ENCODE measurements at places on chromosomes 3 and 15.

- no peak for DNase-seq
Observed at GRCh38 chr15:86623236-86623635, 543.6 kb downstream of the AGBL1 start.

DNA sequence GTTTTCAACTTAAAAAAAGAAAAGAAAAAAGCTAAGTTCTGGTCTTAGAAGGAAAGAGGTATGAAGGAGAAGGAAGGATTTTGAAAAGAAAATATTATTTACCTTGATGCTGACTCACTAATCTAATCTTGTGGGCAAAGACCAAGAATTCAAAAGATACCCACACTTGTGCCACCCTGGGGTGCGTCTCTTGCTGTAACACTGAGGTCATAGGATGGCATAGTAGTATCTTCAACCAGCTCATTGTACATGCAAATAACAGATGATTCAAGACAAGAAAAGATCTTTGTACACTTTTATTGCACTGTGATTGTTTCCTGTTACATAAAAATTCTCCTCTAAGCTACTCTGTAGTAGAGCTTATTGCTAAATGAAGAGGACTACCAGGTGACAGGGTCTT lies 17.3 kb downstream of the PLS1 start:
- DNase-seq, result no peak

- DNase-seq, result peak; percentile 15
Observed at GRCh38 chr3:186930641-186931531, 560 bp downstream of the ST6GAL1 start.

DNA sequence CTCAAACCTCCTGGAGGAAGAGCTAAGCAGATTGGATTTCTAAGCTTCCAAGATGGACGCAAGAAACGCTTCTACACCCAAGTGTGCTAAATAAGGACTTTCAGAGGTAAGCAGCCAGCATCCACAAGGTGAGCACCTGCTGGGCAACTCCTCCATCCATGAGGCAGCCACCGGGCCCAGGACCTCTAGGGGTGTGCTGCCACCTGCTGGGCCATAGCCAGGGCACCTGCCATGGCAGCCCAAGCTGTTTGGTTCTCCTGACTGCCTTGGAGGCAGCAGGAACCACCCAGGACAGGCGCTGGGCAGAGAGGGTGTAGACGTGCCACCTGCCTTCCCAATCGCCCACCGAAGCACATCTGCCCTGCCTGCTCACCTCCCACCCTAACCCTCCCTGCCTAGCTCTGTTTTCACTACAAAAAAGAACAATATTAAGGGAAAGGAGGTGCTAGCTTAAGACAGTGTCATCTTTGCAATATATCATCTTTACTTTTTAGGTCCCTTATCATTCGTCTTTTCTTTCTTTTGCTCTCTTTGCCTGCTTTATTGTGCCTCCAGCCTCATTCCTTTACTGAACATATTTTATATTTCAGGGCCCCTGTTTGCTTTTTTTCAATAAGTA lies 12.9 kb downstream of the C15orf62 start:
- DNase-seq, result no peak

GRCh38 chr3:120147072-120147871 lies 53.0 kb upstream of the GSK3B start:
- DNase-seq, result no peak

DNA sequence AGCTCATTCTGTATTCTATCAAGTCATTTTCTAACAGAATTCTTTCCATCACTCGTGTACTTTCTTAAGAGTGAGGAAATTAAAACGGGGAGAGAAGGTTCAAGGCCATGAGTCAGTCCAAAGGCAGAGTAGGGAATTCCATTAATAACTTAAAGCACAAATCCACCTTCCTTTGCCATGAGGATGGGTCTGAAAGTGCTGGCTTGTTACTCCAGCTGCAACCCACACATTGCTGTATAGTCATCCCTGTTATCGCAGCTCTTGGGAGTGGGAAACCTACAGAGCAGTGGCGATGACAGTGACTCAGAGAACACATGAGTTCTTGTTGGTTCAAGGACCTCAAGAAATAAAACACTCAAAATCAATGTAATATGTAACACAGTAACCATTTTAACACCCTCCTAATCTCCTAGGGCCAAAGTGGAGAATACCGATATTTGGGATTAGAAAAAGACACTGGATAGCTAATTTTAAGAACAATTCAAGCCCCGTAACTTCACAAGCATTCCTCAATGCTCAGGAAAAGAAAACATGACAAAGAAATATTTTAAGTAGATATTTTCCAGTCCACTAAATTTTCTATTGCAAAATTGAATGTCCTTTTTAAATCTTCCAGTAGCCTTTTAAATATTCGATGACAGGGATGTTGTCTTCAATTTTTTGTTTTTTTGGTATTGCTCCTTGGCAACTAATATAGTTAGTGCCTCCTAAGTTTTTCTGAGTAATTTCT lies 179.9 kb upstream of the THBS1 start:
- DNase-seq, result no peak

Data from tibial nerve (tissue), 4 donors.